ENCODE measurements at places on chromosomes 2 and 18.
A peak's percentile ranks its signal among the peaks of the same experiment; 100 is the strongest.

GRCh38 chr2:168730344-168730743 is 72.1 kb upstream of the NOSTRIN start:
- no peak for DNase-seq

- DNase-seq: no peak
Observed at GRCh38 chr2:163888591-163888990, 152.8 kb upstream of the FIGN start.

DNA sequence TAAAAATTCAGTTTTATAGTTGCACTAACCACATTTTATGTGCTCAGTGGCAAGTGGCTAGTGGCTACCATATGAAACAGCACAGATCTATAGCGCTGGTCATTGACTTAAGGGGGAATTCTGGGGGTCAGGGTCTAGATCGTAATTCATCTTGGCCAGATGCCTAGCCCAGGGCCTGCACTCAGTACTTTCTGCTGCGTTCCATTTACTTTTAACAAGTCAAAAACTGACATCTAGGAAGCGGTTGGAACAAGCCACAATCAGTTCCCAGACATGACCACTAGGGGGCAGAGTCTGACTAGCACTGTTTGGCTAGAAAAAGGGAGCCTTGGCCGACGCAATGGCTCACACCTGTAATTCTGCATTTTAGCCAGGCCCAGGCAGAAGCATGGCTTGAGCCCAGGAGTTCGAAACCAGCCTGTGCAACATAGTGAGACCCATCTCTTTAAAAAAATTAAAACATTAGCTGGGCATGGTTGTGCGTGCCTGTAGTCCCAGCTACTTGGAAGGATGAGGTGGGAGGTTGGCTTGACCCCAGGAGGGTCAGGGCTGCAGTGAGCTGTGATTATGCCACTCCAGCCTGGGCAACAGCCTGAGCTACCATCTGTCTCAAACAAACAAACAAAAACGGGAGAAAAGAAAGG is 9.0 kb upstream of the TMBIM1 start:
- DNase-seq: no peak

DNA sequence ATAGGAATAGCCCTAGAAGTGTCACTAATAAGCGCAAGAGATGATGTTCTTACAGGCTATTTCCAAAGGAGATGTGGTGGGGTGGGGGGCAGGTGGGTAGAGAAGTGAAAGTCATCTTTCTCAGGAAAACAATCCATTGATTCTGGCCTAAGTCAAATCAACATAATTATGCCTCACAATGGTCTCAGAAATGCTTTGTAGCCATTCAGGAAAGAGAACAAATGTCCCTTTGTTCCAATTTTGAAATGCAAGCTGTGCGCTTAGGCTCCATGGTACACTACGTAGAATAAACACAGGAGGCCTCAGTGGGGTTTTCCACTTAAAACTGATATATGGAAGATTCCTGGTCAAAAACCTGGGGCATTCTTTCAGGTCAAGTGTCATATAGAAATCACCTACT is 529.9 kb upstream of the KLHL29 start:
- no peak for DNase-seq

GRCh38 chr2:224562831-224563230 is 22.3 kb downstream of the CUL3 start:
- DNase-seq: no peak

GRCh38 chr2:41837610-41838009 is 210.2 kb upstream of the PKDCC start:
- DNase-seq: no peak

DNA sequence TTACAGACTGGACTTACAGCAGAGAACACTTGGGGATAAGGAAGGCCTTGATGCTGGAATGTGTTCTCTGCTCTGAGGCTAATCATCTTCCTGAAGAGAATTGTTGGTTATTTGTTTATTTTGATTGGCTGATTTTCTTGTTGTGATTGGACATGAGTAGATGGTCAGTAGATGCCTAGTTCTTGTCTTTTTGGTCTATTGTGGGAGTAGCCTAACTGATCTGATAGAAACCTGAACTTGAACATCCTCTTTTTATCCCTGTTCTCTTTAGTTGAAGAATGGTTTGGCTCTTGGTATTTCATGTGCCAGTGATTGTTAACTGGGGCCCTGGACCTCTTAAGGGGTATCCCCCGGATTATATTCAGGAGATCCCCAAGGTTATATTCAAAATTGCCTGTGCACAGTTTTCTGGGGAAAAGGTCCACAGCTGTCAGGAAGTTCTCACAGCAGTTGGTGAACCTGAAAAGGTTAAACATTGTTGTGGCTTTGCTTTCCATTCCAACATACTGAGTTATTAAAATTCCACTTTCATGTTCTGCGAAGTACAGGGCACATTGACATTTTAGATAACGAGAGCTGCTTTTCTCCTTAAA is 13.6 kb downstream of the TWSG1 start:
- peak; percentile 64 for DNase-seq

DNA sequence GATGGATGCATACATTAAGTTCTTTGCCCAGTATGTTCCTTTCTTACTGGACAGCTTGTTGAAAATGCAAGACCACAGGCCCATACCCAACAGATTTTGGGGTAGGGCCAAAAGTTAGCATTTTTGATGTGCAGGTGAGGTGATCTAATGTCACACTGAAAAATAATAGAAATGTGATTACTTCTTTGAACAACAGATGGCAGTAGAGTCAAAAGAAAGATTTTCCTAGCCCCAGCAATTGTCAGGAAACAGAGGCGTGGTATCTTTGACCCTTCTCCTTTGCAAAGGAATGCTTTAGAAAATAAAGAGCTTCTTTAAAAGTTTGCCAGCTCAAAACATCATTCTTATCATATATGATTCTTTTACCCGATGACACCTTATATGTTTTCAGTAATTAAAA is 343.6 kb upstream of the SYT4 start:
- DNase-seq: peak; percentile 18
